GM23338 (cell line): ENCODE measurements at places on chromosomes 4 and X. TPM values are rescaled to one million over a fixed set of nuclear protein-coding genes. Genes with fewer than 3 reads are reported as not detected.

JAKMIP1 gene
- polyA plus RNA-seq: 4.6 and 5.5 TPM in 2 replicates

DNA sequence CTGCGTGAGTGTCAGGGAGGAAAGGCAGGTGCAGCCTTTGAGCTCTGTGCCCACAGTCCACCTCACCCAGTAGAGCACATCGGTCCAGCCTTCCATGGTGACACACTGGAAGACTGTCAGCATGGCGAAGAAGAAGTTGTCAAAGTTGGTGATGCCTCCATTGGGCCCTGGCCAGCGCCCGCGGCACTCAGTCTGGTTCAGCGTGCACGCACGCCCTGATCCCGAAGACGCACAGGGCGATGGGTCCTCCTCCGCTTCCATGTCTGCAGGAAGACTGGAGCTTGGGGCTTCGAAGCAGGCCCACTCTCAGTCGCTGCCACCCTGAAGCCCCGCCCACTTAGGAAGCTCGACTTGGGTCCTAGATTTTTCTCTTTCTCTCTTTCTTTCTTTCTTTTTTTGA lies 5.0 kb downstream of the CACNA1F start:
- peak; percentile 18 for DNase-seq

DNA sequence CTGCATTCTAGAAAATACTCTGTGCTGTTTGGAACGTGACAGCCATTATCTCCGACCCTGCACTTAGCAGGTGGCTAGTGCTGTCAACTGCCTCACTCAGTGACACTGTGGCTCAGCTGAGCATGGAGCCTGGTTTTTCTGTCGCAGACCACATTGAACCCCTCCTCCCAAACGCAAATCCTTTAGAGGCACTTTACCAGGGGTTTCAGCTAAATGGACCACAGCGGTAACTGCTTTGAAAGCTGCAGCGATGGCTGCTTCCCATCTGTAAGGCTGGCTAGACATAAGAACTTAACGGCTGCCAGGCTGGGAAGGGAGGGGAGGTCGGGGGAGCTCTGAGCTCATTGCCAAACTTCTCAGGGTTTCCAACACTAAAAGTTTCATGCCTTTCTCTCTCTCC lies 8.1 kb downstream of the SLC34A2 start:
- DNase-seq: no peak

HSD17B10 gene
- polyA plus RNA-seq: 121 TPM in 2 replicates

GRCh38 chr4:124414276-124415040 lies 298.1 kb downstream of the ANKRD50 start:
- DNase-seq: no peak

GRCh38 chr4:53450773-53451172 lies 73.3 kb downstream of the FIP1L1 start:
- peak; percentile 24 for DNase-seq

GRCh38 chr4:1980561-1981041 lies 28.2 kb downstream of the NELFA start:
- DNase-seq: no peak

GRCh38 chr4:172785613-172786012 lies 383.0 kb upstream of the GALNT7 start:
- no peak for DNase-seq

- DNase-seq: no peak
These were observed 14.4 kb upstream of the ENAM start for GRCh38 chr4:70614184-70614555.

- no peak for DNase-seq
These were observed 87.1 kb downstream of the SHROOM2 start for GRCh38 chrX:9873360-9873759.

GRCh38 chrX:132497432-132497831 lies 8.6 kb upstream of the MBNL3 start:
- no peak for DNase-seq

DNA sequence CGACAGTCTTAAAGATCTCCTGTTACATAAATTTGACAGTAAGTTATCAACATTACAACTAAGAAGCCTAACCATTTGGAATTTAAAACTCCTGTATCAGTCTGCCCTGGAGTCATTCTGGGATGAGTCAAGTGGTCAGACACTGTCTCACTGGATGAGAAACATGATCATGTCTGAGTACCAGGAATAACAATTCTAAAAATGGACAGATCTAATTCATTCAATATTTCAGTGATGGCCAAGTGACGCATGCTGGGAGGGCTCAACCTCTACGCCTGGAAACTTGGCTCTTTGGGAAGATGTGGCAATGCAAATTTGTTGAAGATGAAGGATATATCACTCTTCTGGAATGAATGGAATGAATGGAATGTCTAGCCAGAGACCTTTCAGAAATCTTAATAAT lies 1427.2 kb downstream of the STIM2 start:
- DNase-seq: peak; percentile 40

NAP1L5 gene
- polyA plus RNA-seq: 2.4 and 3.9 TPM in 2 replicates

DNA sequence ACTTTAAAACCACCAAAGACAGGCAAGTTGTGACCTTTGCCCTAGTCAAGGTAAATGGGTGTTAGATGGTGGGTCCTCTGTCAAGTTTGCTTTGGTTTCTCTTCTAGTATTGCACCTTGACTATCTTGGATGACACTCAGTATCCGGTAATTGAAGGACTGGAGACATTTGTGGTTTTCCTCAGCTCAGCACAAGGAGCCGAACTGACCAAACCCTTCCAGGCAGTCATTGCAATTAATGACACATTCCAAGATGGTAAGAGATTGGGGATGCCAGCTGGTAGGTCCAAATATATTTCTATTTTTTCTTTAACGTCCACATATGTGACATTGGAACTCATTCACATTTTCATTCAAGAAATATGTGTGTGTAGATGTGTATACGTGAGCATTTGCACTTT lies 69.3 kb upstream of the ANXA3 start:
- DNase-seq: no peak

GRCh38 chr4:92104506-92104905 lies 199.3 kb upstream of the GRID2 start:
- no peak for DNase-seq

DNA sequence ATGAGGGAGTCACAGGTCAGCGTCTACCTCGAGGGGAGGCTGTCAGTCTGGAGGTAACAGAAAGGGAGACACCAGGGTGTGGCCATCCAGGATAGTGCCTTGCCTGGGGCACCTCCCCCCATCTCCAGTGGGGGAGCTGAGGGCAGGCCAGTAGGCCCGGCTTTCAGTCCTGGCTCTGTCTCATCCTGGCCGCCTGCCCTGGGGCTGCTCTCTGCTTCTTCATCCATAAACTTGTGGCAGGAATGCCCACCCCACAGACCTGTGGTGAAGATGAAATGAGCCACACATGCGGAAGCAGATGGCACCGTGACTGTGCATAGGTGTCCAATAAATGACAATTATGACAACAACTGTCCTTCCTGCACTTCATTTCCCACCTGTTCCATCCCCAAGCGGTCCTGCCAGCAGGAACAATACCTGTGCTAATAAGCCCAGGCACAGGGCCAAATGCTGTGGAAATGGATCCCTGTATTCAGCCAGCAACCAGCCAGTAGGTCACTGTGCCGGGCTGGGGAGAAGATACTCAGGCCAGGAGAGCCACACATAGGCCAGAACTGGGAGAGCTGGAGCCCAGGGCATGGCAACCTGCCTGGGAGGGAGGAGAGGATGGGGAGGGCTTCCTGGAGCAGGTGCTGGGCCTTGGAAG lies 30.2 kb downstream of the TRO start:
- no peak for DNase-seq

GRCh38 chr4:140806163-140806562 lies 50.0 kb upstream of the TBC1D9 start:
- no peak for DNase-seq

XKRX gene
- 0.16 and 0.19 TPM in 2 replicates for polyA plus RNA-seq

WNK3 gene
- polyA plus RNA-seq: 51.5 and 57.5 TPM in 2 replicates

SUPT20HL1 gene
- not detected in 2 replicates for polyA plus RNA-seq

DNA sequence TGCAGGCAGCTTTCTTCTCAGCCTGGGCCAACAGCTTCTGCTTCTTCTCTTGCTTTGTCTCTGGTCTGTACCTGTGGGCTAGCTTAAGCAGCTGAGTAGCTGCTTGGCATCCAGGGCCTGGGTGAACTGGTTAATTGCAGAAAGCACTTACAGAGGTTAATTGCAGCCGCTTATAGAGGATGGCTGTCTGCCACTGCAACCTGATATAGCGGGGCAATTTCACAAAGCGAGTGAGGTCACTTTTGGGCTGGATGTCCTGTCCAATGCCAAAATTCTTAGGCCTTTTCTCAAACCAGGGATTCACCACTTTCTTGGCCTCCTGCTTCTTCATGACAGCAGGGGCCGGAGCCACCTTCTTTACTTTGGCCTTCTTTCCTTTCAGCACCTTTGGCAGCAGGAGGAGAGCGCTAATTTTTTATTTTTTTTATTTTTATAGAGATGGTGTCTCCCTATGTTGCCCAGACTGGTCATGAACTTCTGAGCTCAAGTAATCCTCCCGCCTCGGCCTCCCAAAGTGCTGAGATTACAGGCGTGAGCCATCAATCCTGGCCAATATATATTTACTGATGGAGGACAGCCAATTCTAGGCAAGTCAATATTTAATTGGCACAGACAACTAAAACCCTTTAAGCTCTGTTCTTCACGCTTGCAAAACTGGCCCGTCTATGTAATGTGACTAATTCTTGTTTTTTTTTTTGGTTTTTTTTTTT lies 61.0 kb downstream of the ENOPH1 start:
- DNase-seq: no peak

SLC9A7 gene
- polyA plus RNA-seq: 2.5 TPM in 2 replicates

DNA sequence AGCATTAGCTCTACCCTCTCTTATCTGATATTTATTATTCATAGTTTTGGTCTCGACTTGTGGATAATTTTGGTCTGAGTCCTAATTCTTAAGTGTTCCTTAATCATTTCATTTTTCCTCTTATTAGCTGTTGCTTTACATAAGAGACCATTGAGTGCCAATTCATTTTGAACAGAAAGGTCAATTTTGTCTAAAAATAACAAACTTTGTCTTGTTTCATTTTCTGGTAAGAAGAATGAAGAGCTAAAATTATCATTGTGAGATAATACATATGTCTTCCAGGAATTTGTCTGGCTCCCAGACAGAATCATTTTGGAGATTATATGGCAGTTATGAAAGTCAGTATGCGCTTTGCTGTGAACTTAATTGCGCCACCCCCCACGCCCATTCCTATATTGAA lies 1471.8 kb downstream of the PCDH7 start:
- DNase-seq: no peak

BEND2 gene
- not detected in 2 replicates for polyA plus RNA-seq

GSPT2 gene
- 23.6 and 26.2 TPM in 2 replicates for polyA plus RNA-seq

IBSP gene
- polyA plus RNA-seq: not detected in 2 replicates

IL21 gene
- not detected in 2 replicates for polyA plus RNA-seq

SYN1 gene
- polyA plus RNA-seq: 3.6 and 7.1 TPM in 2 replicates

- no peak for DNase-seq
These were observed 12.2 kb downstream of the ASMTL start for GRCh38 chrX:1440506-1440905.

UNC5C gene
- 0.08 and 0.16 TPM in 2 replicates for polyA plus RNA-seq

DNA sequence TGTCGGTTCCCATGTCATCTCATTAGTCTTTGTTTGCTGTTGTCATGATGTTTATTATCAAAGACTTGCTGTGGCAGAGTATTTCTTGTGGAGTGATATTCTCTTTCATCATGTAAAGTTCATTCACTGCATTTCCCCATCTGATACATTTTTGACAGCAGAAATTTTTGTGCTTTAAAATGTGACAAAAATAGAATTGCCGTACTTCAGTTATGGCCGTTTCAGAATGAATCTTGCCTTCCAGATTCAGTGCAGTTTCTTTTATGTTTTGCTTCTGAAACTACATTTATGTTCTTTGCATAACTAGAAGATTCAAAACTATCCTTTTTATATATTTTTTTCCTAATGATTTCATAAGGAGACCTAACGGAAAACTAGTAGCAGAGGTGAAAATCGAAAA lies 10.0 kb downstream of the CSTF2 start:
- no peak for DNase-seq

DNA sequence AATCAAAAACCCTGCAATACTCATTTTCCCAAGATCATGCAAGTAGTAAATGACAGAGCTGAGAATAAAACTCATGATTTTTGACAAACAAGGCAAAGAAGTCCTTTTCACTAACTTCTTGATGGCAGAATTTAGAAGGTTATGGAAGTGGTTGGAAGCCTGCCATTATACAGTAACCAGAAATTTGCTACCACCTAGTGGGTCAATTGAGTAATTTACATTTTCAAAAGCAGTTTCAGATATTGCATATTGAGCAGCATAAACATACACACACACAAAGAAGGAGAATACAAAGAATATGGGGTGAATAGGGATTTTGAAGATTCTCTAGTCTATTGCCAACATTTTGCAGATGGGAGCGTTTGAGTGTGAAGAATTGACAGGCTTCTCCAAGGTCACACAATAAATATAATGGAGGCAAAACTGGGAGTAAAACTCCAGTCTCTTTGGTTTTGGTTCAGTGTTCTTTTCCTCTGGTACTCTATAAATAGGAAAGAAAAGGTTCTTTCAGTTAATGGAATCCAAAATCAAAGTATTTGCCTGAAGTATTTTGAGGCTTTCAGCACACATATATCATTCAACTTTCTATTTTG lies 70.2 kb downstream of the GC start:
- peak; percentile 51 for DNase-seq

RNF113A gene
- 20.3 and 23.3 TPM in 2 replicates for polyA plus RNA-seq

GAGE10 gene
- polyA plus RNA-seq: not detected in 2 replicates

LONRF3 gene
- polyA plus RNA-seq: not detected in 2 replicates

DNA sequence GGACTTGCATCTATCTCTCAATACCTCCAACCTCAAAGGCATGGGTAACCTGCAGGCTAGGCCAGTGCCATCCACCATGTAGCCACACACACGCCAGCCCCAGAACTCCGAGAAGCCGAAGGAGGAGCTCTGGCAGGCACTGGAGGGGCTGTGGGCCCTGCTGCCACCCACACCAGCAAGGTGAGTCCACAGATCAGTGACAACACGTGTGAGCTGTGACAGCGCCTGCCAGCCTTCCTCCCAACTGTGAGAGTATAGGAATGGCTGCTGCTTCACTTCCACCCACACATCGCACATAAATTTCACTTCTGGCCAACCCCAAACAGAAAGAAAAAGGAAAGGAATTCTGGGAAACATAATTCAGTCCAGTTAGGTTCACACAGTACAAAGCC lies 422.6 kb downstream of the BCOR start:
- no peak for DNase-seq

DNA sequence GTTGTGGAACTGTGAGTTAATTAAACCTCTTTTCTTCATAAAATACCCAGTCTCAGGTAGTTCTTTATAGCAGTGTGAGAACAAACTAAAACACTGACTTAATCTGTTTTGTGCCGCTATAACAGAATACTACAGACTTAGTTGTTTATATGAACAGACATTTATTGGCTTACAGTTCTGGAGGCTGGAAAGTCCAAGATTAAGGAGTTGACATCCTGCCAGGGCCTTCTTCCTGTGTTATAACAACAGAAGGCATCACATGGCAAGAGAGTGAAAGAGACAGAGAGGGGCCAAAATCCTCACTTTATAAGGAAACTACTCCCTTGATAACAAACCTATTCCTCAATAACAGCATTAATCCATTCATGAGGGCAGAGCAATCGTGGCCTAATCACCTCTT lies 42.5 kb upstream of the KCNIP4 start:
- no peak for DNase-seq
